AG09319 (cell line): ENCODE measurements at places on chromosomes 13 and 19.

GRCh38 chr19:42291435-42291810, 10.5 kb upstream of the PRR19 start:
- DNase-seq = no peak

DNA sequence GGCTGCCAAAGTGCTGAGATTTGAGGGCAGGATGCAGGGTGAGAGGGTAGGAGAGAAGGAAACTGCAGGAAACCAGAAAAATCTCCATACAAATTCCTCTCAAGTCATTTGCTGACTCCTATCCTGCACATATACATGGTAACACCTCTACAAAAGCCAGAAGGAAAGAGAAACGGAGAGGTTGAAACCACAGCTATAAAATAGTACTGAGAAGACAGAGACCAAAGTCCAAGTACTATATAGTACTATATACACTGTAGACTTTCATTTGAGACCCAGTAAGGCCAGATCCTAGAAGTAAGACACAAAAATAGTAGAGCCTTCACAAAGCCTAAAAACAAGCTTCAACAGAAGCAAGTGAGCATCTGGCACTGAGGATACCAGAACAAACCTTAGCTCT, 103.1 kb downstream of the UGGT2 start:
- no peak for DNase-seq

- no peak for DNase-seq
Observed at GRCh38 chr13:103514619-103515018, 448.4 kb upstream of the SLC10A2 start.

DNA sequence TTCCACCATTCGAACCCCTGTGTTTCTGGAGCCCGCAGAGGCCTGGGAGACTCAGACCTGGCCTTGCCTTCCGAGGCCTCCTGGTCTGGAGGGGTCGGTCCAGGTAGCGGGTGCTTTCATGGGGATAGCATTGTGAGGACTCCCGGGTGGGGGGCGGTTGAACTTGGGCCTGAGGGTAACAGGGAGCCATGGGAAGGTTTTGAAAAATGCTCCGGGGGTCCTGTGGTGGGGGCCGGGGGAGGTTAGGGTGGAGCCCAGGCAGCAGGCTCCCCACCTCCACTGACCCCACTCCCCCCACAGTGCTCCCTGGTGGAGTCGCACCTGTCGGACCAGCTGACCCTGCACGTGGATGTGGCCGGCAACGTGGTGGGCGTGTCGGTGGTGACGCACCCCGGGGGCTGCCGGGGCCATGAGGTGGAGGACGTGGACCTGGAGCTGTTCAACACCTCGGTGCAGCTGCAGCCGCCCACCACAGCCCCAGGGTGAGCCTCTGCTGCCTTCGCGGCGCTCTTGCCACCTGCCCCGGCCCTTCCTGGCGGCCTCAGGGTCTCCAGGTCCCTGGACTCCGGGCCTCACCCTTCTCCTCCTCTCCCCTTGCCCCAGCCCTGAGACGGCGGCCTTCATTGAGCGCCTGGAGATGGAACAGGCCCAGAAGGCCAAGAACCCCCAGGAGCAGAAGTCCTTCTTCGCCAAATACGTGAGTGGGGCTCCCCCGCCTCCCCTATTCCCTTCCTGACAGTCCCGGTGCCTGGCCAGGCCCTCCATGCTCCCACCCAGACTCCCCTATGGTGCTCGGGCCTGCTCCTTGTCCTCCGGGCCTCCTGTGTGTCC, 3.8 kb upstream of the GARIN5A start:
- no peak for DNase-seq

GRCh38 chr13:100523981-100524386, 64.6 kb downstream of the GGACT start:
- no peak for DNase-seq

DNA sequence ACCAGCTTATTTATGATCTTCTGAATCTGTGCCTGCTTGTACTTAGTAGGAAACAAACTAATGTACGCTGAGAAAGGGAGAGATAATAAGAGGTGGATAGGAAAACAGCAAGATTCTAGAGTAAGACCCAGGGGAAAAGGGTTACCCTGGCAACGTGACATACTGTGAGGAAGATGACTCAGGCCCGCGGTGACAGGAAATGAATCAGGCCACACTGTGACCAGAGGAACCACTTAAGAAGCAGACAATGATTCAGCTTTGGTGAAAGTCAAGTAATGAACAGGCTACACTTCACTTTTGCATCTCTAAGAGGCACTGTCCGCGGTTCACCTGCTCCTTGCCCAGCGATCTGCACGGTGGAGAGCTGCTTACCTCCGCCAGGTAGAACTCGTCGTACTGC, 158.2 kb downstream of the NALCN start:
- peak; percentile 23 for DNase-seq

DNA sequence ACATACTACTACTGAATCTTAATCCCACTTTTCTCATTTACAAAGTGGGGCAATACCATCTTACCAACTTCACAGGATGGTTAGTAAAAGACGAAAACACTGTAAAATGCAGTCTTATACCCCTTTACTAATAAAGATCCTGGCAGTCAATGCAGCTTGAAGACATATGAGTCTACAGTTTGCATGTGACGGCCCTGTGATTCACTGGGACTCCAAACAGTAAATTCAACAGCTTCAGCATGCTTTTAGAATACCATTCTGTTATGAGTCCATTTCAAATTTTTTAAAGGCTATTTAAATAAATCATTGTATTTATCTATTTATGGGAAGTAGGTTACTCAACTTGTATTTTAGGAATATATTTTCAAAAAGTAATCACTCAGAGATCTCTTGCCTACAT, 629.1 kb downstream of the LIG4 start:
- DNase-seq = no peak

GRCh38 chr13:97945792-97946419, 7.6 kb upstream of the IPO5 start:
- no peak for DNase-seq

DNA sequence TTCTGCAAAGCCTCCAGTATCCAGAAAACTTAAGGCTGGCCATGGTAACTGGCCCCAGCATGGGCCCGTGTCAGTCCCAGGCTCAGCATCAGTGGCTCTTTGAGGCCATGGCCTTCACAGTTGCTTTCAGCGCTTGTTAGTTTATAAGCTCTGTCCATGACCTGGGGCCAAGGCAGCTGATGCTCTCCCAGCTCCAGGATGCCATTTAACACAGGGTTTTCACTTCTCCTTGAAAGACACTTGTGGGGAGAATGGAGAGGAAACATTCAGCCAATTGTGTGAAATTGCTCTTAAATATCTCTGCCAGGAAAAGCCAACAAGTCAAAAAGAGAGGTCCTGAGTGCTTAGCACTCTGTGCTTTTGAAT, 321.3 kb downstream of the FOXO1 start:
- DNase-seq = no peak

DNA sequence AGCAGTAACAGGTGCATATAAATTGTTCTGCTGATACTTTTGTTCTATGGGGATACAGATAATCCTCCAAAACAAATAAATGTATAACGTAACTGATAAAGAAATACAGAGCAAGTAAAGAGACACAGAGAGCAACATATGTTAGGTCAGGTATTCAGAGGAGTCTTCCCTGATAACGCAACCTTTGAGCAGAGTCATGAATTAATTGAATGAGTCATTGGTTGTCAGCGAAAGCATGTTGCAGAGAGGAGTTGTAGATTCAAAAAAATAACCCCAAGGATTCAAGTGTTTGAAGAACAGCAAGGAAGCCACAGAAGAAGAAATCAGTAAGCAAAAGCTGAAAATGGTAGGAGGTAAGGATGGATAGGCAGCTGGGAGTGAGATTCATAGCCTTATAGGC, 245.2 kb downstream of the TBC1D4 start:
- DNase-seq = no peak
